ENCODE measurements at places on chromosomes 12 and 14.

- no peak for DNase-seq
Measured at GRCh38 chr12:116631619-116632018, 72.4 kb downstream of the MAP1LC3B2 start.

GRCh38 chr14:92675421-92675820, 73.0 kb downstream of the LGMN start:
- DNase-seq: no peak

DNA sequence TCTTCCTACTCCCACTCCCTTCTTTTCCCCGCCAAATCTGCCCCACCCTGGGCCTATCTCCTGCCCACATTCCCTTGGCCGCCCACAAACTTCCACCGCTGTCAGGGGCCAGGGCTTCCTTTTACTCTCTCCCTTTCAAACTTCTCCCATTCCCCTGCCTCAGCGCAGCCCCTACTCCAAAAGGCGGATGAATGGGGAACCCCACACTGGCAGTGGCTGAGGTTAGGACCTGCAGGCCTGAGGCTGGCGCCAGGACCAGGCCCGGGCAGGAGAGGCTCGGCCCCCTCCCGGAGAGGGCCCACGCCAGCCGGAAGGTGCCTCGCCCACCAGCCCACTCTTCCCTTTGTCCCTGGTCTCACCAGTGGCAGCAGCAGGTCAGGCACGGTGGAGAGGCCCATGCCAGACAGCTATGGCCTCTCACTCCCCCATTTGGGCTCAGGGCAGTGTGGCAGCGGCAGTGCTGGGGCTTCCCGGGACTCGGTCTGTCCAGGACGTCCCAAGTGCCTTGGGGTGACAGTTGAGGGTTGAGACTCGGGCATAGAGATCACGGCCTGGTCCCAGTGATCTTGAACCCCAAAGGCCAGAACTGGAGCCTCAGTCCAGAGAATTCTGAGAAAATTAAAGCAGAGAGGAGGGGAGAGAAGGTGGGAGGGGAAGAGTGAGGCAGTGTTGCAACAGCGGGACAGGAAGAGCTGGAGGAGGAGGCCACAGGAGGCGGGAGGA, at the start of gene TNFRSF1A:
TSS of gene TNFRSF1A (minus strand) at position 660 of the 723 bp plus-strand sequence. CDS start at position 398, 262 bp downstream.
- DNase-seq: no peak

GRCh38 chr14:77248666-77249065, 22.3 kb downstream of the NGB start:
- DNase-seq: no peak

GRCh38 chr12:47032644-47033043, 46.8 kb upstream of the PCED1B start:
- DNase-seq: no peak

- no peak for DNase-seq
Measured at GRCh38 chr14:105374389-105374788, 23.9 kb upstream of the TEX22 start.

- DNase-seq: no peak
Measured at GRCh38 chr12:26268841-26269561, 73.6 kb downstream of the SSPN start.

GRCh38 chr12:110767863-110768262, 25.2 kb upstream of the PPP1CC start:
- no peak for DNase-seq

- DNase-seq: no peak
Measured at GRCh38 chr14:31291210-31291609, 83.6 kb upstream of the HECTD1 start.

- no peak for DNase-seq
Measured at GRCh38 chr12:110537605-110538409, 35.7 kb downstream of the RAD9B start.

DNA sequence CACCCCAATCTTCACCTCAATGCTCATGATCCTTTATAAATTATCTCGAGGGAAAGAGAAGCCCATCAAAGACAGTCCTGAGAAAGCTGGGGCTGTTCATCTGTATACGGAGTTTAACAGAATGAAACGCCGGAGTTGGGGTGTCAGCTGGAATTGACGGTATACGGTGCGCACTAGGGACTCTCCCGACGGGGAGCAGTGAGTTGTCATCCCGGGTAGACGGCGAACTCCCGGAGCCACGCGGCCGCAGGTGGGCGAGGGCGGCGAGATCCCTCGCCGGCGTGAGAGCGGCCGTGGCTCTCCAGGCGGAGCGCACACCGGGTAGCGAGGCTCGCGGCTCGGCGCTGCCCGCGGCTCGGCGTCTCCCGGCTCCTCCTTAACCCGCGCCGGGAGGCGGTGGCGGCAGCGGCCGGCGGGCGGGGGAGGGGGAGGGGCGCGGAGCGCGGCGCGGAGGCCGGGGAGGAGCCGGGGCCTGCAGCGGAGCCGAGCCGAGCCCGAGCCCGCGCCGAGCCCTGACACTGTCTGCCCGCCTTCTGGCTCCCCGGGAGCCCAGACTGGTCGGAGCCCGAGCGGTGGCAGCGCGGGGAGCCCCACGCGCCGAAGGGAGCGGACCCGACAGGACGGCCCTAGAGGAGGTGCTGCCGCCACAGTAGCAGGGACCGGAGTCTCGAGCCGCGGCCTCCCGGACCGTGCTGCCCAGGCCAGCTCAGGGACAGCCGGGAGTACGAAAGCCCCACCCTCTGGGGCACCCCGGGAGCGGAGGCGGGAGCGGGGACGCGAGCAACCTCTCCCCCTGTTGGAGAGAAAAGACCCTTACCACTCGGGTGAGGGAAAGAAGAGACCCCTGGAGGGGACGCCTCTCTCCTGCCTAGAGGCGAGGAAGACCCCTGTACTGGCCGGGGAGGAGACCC, at the start of gene FOXJ2:
TSS of gene FOXJ2 (plus strand) at position 475 of the 911 bp plus-strand sequence. CDS start 7,117 bp downstream, outside the sequence.
- DNase-seq: peak; percentile 4

DNA sequence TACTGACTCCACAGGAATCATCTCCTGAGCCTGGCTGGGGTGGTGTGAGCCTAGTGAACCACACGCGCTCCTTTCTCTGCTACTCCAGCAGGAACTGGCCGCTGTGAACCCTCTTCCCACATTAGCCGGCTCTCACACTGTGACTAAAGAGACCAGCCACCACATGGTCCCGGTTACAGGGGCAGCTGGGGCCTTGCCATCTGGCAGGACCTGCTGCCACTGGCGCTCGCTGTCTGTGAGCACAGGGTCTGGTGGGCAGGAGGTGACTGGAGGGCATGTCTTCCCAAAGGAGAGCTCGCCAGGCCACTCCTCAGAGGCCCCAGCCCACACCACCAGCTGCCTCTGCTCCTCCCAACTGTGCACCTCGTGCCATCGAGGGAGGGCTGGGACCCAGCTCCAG, 99.3 kb downstream of the SINHCAF start:
- peak; percentile 71 for DNase-seq

DNA sequence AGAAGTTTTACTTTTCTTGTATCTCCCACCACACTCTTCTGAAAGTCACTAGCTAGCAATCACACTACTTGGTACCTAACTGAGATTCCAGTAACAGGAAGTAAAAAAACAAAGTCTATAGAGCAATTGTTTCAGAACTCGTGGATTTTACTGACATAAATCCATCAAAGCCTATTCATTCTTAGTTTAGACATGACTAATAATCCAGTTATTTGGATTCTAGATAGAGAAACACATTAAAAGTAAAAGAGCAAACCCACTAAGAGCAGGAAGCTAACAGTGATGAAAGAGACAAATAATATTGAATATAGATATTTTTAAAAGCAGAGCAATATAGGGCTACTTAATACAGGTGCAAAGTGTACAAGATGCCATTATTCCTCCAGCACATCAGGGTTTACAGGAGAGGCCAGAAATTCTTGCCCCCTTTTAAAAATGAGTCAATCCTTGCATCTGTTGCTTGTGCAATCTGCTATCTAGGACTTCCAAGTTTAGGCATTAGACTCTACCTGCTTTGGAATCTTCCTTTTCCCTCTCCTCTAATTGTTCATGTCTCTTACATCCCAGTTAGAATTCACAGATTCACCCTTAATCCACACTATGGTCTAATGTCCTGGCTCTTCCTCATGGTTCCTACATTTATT, 6.0 kb downstream of the HEATR5A start:
- no peak for DNase-seq

- DNase-seq: no peak
Measured at GRCh38 chr12:39065455-39065854, 160.1 kb upstream of the CPNE8 start.

DNA sequence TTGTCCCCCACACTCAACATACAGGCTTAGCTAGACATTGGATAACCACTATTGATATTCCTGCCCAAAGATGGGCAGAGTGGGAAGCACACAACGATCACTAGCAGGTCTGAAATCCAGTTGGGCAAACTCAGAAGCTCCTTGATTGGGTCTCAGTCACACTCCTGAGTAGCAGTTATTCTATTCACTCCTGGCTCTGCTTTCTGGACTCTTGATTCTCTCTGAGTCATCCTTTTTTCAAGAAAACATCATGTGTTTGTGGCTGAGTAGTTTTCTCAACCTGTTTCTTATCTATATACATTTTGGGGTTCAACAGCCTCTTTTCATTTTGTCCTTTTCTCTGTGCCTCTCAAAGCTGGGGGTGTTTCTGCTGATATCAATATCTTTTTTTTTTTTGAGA, 46.0 kb upstream of the MANSC4 start:
- DNase-seq: no peak

- DNase-seq: no peak
Measured at GRCh38 chr12:26271024-26271423, 75.7 kb downstream of the SSPN start.

- DNase-seq: no peak
Measured at GRCh38 chr14:24382064-24382371, 14.0 kb downstream of the NFATC4 start.

GRCh38 chr14:102499401-102500157, 10.0 kb downstream of the ANKRD9 start:
- DNase-seq: no peak

DNA sequence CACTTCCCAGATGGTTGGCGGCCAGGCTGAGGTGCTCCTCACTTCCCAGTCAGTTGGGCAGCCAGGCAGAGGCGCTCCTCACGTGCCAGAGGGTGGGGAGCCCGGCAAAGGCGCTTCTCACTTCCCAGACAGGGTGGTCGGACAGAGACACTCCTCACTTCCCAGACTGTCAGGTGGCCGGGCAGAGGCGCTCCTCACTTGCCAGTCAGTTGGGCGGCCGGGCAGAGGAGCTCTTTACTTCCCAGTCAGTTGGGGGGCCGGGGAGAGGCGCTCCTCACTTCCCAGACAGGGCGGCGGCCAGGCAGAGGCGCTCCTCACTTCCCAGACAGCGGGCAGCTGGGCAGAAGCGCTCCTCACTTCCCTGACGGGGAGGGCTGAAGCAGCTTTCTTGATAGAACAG, 143.0 kb upstream of the ARID2 start:
- DNase-seq: no peak

Data from NCI-H1694 (cell line).